ENCODE measurements at places on chromosomes 4 and X. TPM values are rescaled to one million over a fixed set of nuclear protein-coding genes. Genes with fewer than 3 reads are reported as not detected.

CENPC gene
- total RNA-seq: 18.8 TPM

GAGE12E gene
- not detected for total RNA-seq

KIAA1210 gene
- not detected for total RNA-seq

DNA sequence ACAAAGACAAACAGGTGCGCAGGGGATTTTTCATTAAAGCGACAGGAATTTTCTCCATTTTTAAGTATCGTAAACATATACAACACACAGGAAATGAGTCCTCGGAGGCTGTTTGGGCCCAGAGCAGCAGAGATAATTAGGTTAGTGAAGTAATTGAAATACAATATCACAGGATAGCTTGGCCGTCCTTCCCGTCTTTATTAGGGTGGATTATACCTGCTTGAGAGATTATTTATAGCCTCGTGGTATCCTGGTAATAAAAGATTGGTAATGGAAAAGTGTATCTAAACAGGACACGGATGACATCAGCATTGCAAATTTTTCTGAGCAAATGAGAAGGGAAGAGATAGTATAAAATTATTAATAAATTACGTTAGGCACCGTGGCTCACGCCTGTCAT, 68.2 kb downstream of the CRLF2 start:
- DNase-seq: no peak

DNA sequence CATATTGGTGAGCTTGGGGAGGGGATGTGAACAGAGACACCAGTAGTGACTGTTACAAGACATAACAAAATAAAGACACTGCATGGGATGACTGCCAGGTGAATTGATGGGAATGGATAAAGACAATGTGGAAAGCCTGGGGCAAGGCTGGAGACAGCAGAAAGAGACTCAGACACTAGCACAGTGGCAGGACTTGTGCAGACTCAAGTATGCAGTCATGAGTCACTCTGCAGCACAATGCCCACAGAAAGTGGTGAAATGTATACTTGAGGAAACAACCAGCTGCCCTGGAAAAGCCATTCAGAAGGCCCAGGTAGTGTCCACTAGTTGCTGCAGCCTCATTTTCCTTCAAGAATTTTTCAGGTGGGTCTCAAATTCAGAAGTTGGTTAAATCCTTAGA, 452.3 kb downstream of the MID1IP1 start:
- DNase-seq: no peak

DNA sequence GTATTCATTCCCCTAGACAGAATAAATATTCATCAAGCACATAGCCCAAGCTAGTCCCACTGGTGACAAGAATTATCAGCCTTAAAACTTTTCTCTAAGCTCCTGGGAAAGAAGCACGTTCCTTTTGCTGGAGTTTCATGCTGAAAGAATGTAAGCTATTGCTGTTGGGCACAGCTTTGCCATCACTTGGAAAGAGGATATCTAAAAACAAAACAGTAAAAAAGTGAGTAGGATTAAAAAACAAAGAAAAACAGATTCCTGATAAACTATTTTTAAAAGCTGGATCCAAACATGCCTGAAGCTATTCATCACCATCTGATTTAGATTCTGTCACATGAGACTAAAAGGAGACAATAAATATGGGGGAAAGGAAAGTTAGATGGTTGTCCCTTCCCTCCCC, 176.8 kb downstream of the SCFD2 start:
- no peak for DNase-seq

DNA sequence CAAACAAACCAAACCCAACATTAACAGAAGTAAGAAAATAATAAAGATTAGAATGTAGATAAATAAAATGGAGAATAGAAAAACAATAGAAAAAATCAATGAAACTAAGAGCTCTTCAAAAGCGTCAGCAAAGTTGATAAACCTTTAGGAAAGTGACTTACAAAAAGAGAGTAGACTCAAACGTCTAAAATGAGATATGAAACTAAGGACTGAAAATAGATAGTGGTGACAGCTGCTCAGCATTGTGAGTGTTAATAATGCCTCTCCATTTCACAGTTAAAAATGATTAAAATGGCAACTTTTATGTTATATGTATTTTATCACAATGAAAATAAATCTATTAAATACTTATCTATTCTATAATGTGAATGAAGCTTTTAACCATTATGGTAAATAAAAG, 125.7 kb upstream of the CPXCR1 start:
- DNase-seq: no peak

- no peak for DNase-seq
Measured at GRCh38 chrX:1167466-1167865, 45.0 kb downstream of the CRLF2 start.

DNA sequence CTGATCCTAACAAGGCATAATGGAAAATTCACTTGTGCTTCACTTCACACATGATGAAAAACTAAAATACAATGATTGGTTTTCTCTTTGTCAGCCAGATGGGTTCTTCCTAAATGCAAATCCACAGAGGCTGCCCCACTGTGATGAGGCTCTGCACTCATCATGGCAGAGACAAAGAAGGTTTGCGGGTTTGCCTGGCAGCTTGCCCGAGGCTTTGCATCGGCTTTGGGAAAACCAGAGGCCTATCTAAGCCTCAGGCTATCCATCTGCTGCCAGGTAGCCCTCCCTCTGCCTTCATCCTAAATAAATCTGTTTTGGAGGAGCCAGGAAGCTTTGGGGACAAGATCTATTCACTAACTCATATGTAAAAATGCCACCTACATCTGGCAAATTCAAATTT, 244.2 kb downstream of the PACRGL start:
- no peak for DNase-seq

GRCh38 chr4:118969359-118969758, 80.7 kb downstream of the SYNPO2 start:
- no peak for DNase-seq

Measured in H9 (cell line).